ENCODE measurements at places on chromosomes 12 and 14.

DNA sequence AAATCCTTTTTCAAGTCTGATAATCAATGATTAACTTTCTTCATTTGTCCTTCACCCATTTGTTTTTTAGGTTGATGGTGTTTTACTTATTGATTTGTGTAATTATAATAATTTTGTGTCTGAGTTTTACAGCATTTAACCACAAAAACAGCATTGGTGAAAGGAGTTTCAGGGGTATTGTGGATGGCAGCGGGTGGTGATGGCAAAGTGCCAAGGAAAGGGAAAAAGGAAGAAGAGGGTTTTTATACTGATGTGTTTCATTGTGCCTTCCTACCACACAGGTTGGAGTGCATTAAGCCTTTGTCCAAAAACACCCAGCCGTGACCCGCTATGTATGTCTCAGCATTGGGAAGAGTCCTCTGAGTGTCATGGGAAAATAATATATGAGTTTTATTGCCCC lies 150.3 kb downstream of the DAD1 start:
- no peak for DNase-seq

DNA sequence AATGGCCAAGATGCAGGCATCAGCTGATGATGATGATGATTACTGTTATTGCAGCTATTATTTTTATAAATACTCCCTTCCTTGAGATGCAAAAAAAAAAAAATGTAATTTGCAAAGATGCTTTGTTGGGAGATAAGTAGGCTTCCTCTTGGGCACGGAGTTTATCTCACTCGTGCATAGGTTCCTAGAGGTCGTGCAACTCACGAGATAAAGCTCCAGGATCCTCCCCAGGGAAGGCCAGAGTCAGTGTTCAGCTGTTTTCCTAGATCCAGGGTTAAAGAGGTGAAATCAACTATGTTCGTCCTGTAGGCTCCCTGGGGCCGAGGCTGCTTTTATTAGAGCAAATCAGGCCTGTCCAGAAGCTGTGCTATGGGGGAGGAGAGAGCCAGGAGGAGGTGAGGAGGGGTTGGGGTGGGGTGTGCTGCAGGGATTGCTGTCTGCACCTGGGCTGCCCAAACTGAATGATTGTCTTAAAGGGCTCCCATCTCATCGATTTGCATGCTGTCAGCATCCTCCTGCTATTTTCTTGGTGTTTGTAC lies 270.3 kb downstream of the NRXN3 start:
- DNase-seq, result no peak

DNA sequence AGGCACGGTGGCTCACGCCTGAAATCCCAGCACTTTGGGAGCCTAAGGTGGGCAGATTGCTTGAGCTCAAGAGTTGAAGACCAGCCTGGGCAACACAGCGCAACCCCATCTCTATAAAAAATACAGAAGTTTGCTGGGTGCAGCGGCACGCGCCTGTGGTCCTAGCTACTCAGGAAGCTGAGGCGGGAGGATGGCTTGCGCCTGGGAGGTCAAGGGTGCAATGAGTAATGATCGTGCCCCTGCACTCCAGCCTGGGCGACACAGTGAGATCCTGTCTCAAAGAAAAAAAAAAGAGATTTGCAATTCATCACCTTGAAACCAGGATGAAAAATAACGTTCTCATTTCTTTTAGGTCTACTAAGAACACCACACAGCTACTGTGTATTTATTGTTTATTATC lies 4.0 kb downstream of the STX2 start:
- no peak for DNase-seq

DNA sequence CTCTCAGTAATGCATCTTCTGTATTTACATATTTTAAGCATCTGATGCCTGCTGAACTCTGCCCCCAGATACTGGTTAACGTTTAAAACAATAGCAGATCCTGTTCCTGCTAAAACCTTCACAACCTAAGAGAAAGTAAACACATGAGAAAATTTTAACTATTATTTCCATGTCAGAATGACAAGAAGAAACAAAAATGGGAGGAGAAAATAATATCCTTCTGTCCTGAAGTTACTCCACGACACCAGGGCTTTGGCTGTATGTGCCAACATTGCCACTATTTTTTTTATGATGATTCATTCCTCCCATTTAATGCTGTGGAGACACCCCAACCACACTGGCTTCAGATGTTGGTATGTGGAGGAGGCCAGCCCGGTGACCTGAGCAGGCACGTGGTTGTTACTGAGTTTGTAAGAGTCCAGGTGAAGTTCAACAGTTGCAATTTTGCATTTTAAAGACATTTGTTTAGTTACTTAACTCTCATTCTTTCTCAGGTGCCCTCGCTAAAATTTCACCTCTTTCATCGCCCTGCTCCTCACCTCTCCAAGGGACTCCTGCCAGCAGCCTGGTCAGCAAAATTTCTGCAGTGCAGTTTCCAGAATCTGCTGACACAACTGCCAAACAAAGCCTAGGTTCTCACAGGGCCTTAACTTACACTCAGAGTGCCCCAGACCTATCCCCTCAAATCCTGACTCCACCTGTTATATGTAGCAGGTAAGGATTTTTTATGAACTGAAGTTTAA lies 65.5 kb upstream of the SLCO1C1 start:
- no peak for DNase-seq

DNA sequence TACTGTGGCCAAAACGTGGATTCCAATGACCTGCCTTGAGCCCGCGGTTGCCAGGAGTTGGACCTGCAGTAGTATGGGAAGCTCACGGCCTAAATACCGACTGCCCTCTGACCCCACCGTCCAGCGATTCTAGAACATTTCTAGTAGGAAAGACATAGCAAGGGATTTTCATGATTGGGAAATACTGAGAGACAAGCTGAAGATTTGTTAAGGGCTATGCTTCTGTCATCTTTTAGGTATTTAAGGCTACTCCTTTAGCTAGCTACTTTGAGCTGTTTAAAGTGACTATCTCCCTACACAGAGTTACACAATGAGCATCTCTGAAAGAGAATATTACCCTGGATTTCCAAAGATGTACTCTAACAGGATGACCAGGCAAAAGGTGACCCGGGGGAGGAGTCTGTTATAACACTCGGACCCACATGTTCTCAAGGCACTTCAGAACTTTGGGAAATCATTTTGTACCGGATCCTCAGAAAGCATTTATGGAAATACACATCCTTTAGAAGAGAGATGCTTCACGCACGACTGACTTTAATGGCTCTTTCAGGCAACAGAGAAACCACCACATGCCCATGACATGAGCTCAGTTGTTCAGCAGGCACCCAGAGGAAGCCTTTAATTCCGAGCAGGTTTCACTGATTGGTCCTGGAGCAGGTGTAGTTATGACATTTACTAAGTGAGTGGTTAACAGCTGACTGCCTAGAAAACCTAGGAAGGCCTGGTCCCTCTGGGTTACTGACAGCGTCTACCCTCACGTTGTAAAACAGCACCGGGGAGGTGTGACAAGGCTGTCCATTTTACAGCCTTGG lies 4.2 kb downstream of the BAG5 start:
- DNase-seq, result no peak

DNA sequence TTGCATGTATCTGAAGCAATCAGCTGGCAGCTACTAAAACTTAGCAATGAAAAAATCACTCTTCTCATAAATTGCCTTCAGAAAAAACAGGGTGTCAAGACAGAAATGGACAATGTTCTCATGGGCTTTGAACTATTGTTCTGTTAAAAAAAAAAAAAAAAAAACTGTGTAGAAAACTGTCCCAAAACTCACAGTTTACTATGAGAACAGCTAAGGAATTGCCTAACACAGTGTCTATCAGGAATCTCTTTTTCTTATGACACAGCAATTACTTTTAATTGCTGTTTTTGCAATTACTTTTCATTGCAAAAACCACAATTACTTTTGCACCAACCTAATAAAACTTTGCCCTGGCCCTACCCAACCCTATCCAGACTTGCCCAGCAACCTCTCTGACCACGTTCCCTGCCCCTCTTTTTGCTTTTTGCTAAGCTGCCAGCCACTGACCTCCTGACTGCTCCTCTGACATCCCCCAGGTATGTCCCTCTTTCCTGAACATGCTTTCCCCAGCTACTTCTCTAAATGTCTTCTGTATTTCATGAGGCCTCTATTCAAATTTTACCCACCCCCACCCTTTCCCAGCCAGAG lies 68.0 kb upstream of the SLCO1C1 start:
- no peak for DNase-seq

DNA sequence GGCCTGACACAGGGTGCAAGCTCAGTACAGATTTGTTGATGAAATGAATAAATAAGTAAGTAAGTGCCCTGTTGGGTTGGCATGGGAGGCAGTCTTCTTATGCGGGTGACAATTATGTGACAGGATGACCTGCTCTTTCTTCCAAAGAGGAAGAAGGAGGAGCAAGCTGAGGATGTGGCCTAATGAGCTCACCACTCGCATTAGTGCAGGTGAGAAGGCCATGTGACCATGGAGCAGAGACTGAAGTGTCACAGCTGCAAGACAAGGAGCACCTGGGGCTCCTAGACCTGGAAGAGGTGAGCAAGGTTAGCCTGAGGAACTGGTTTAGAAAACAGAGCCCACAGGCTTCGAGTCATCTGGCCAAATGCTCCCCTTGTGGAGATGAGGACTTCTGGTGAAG lies 34.9 kb downstream of the LRTM2 start:
- no peak for DNase-seq

Data from stimulated activated CD8-positive, alpha-beta memory T cell treated with anti-CD3 and anti-CD28 coated beads, Interleukin-15, amount 100 ng/mL, for 4 hours (primary cell).